Endothelial cell of coronary artery (primary cell): ENCODE measurements at places on chromosomes 12 and 14. TPM values are rescaled to one million over a fixed set of nuclear protein-coding genes. Genes with fewer than 3 reads are reported as not detected.

The ST8SIA1 gene
- total RNA-seq: 0.09 TPM in 2 replicates

The MYL2 gene
- total RNA-seq: not detected in 2 replicates

The TAS2R10 gene
- 0.66 and 0.72 TPM in 2 replicates for total RNA-seq

The POLE2 gene
- total RNA-seq: 6.3 and 13.0 TPM in 2 replicates

The GPD1 gene
- total RNA-seq: not detected in 2 replicates

The LRP1 gene
- total RNA-seq: 4.1 and 46.5 TPM in 2 replicates

The SCN8A gene
- total RNA-seq: 5.7 and 16.6 TPM in 2 replicates

The GRIP1 gene
- total RNA-seq: 0.09 TPM in 2 replicates

The ANO4 gene
- under 0.01 and 0.94 TPM in 2 replicates for total RNA-seq

The GYS2 gene
- not detected in 2 replicates for total RNA-seq

The TMEM119 gene
- under 0.01 and 0.27 TPM in 2 replicates for total RNA-seq

The CD69 gene
- 0.18 and 0.28 TPM in 2 replicates for total RNA-seq

The KRT6C gene
- not detected in 2 replicates for total RNA-seq

The OTX2 gene
- total RNA-seq: not detected in 2 replicates

The KRT8 gene
- 9.2 and 20.7 TPM in 2 replicates for total RNA-seq

The KERA gene
- total RNA-seq: not detected in 2 replicates

The HPD gene
- total RNA-seq: not detected in 2 replicates

The HOXC5 gene
- not detected in 2 replicates for total RNA-seq

The RERGL gene
- not detected in 2 replicates for total RNA-seq

The MFAP5 gene
- under 0.01 and 1.0 TPM in 2 replicates for total RNA-seq

The METAP2 gene
- 74.9 and 78.9 TPM in 2 replicates for total RNA-seq

The ARHGDIB gene
- total RNA-seq: 193 and 252 TPM in 2 replicates

The NFKBIA gene
- 102 and 155 TPM in 2 replicates for total RNA-seq

The SSTR1 gene
- total RNA-seq: 0.09 and 0.94 TPM in 2 replicates

The ENTPD5 gene
- 5.7 and 7.1 TPM in 2 replicates for total RNA-seq

The KRT80 gene
- total RNA-seq: 5.5 and 6.7 TPM in 2 replicates
